ENCODE measurements at places on chromosomes 4 and X.
A peak's percentile ranks its signal among the peaks of the same experiment; 100 is the strongest.

DNA sequence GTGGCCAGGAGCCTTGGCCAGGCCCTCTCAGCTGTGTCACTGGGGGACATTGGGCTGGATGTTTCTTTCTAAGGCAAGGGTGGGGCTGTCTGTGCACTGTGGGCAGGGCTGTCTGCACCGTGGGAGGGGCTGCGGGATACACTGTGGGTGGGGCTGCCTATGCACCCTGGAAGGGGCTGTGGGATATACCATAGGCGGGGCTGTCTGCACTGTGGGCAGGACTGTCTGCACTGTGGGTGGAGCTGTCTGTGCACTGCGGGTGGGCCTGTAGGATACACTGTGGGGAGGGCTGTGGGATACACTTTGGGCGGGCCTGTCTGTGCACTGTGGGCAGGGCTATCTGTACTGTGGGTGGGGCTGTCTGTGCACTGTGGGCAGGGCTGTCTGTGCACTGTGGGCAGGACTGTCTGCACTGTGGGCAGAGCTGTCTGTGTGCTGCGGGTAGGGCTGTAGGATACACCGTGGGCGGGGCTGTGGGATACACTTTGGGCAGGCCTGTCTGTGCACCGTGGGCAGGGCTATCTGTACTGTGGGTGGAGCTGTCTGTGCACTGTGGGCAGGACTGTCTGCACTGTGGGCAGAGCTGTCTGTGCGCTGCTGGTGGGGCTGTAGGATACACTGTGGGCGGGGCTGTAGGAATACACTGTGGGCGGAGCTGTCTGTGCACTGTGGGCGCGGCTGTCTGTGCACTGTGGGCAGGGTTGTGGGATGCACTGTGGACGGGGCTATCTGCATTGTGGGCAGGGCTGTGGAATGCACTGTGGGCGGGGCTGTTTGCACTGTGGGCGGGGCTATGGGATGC lies 31.1 kb downstream of the ACOX3 start:
- no peak for DNase-seq

- no peak for DNase-seq
Measured at GRCh38 chrX:68789966-68790365, 38.9 kb upstream of the EFNB1 start.

- no peak for DNase-seq
Measured at GRCh38 chr4:184415071-184415470, 59.3 kb downstream of the IRF2 start.

GRCh38 chrX:6227935-6228334 lies 732 bp downstream of the NLGN4X start:
- no peak for DNase-seq

GRCh38 chr4:14924076-14924811 lies 78.0 kb upstream of the CPEB2 start:
- DNase-seq: no peak

DNA sequence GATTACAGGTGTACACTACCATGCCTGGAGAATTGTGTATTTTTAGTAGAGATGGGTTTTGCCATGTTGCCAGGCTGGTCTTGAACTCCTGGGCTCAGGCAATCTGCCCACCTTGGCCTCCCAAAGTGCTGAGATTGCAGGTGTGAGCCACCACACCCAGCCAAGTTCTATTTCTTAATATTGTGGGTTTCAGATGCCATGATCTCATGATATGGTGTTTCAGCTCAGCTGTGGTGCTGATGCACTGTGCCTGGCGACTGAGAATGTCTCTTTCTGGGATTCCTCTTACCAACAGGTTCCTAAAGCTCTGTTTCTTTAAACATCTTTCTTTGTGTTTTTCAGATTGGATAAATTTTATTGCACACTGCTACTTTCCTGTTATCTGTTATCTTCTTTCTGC lies 17.3 kb upstream of the NDUFC1 start:
- DNase-seq: no peak

DNA sequence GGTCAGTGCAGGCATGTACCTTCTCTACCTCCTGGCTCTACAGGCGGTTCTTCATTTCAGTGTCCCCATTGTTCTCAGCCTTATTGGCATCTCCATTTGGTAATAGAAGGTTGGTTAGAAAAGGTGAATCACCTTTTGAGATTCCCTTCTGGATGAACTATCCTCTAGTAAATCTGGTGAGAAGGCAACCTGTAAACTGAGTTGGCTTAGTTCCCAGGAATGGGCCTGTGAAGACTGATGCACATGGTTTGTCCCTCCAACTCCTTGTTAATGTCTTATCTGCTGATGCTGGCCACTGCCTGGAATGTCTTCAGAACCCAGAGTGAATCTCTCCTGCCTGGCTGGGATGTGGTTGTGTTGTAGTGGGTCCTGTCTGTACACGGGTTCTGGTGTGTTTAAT lies 143.4 kb upstream of the WDR1 start:
- DNase-seq: no peak

GRCh38 chr4:39706334-39706733 lies 8.4 kb downstream of the UBE2K start:
- DNase-seq: no peak

DNA sequence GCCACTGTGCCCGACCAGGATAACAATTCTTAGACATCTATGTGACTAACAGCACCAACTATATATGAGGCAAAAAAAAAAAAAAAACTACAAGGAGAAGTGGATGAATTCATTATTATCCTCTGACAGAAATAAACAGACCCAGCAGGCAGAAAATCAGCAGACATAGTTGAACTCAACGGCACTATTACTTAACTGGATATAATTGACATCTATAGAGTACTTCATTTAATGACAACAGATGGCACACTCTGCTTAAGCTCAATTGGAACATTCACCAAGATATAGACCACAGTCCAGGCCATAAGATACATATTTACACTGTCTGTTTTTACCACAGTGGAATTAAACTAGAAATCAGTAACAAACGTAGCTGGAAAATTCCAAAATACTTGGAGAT lies 13.3 kb downstream of the CLDN22 start:
- no peak for DNase-seq

GRCh38 chr4:69831646-69832325 lies 28.2 kb downstream of the SULT1E1 start:
- DNase-seq: no peak

- DNase-seq: no peak
Measured at GRCh38 chrX:151977009-151977408, 2.5 kb upstream of the GABRE start.

GRCh38 chr4:15003401-15003890 lies 1.2 kb downstream of the CPEB2 start:
- no peak for DNase-seq

GRCh38 chrX:136616987-136617685 lies 30.8 kb upstream of the CD40LG start:
- DNase-seq: no peak

DNA sequence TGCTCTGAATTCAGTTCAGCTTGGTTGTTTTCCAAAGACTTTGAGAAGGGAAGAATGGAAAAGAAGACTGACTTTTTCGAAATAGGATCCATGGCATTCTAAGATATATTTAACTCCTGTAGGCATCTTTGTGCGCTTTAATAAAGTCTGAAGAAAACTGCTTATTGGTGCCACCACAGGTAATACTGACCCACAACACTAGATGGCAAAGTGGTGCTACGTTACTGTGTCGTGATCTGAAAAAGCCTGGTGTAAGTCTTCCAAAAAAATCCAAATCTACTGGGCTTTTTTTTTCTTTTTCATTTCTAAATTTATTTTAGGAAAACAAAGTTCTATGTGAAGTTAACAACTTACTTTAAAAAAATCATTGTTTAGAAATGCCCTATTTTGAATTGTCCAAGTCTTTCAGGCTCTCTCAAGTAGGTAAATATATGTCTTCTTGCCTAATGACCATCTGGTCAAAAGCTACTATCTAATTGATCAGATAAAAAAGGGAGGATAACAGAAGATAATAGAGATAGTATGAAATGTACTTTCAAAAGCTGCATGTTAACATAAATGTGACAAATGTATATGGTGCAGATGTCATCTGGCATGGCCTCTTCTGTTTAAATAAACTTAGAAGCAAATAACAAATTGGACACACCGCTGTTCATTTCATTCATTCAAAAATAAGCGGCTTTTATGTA lies 47.0 kb upstream of the MID1IP1 start:
- DNase-seq: no peak

- no peak for DNase-seq
Measured at GRCh38 chrX:54695231-54695630, 102.8 kb downstream of the ITIH6 start.

- DNase-seq: no peak
Measured at GRCh38 chr4:94338681-94339351, 3.8 kb downstream of the HPGDS start.

GRCh38 chr4:6971536-6972374 lies 62.1 kb downstream of the TBC1D14 start:
- DNase-seq: no peak

- DNase-seq: no peak
Measured at GRCh38 chr4:99723612-99724011, 66.0 kb upstream of the C4orf54 start.

DNA sequence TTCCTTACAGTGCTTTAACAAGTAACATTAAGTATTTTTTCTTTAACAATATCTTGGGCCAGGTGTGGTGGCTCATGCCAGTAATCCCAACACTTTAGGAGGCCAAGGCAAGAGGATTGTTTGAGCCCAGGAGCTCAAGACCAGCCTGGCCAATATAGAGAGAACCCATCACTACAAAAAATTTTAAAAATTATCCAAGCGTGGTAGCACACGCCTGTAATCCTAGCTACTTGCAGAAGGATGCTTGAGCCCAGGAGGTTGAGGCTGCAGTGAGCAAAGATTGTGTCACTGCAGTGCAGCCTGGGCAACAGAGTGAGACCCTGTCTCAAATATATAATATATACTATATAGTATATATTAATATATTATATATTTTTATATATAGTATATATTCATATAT lies 162.2 kb downstream of the ZNF674 start:
- DNase-seq: no peak

DNA sequence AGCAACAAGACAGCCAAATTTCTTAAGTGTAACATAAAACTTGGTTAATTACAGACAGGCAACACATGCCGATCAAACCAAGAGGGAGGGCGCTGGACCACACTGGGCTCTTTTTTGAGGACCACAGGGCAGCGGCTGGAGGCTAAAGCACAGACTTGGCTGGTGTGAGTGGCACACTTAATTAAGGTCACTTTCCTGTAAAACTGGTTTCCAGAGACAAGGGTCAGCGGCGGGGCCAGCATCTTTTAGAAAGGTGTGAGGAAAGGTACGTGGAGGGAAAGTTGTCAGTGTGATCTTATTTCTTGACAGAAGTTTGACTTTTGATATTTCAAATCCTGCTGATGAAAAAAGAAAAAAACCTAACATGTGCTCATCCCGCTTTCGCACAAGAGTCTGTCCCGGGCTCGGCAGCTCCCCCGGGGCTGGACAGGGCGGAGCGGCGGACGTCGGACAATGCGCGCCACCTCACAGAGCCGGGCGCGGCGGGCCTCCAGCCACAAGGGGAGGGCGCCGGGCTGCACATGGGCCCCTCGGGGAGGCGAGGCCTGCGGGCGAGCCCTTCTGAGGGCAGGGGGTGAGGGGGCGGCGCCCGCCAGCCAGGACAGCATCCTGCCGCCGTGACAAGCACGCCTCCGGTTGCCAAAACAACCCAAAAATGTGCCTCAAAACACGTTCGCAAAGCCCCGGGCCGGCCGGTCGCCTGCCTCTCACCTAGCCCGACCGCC lies 660 bp upstream of the HSPA4L start:
- DNase-seq: peak; percentile 5

- no peak for DNase-seq
Measured at GRCh38 chr4:17797808-17798207, 12.7 kb downstream of the DCAF16 start.

GRCh38 chrX:10310511-10310910 lies 153.7 kb downstream of the CLCN4 start:
- DNase-seq: no peak

GRCh38 chrX:42140320-42140719 lies 217.0 kb upstream of the CASK start:
- DNase-seq: no peak

DNA sequence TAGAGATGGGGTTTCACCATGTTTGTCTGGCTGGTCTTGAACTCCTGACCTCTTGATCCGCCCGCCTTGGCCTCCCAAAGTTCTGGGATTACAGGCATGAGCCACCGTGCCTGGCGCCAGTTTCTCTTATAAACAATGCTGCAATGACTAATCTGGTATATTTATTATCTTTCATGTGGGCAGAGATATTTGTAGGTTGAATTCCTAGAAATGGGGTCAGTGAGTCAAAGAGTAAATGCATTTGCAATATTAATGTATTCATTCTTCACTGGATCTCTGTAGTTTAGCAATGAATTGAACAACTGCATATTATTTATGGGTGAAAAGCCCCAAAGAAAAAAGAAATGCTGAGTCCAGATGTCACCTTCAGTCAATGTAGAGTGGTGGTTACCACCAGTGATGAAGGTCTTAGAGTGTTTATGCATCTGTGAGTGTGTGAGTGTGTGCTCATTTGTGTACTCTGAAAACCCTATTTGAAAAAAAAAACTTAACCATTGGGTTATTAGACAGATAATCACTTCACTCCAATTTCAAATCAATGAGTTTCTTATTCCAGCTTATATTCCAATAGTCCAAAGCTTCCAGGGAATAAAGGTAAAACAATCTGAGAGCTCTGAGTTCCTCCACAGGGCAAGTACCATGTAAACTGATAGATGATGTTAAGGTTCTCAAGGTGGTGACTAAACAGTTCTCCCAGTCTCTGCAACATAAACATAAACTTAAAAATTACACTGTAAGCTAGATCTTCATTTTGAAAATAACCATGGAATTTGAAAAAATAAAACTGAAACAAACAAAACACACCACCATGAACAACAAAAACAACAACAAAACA lies 22.6 kb upstream of the CD38 start:
- DNase-seq: no peak

- no peak for DNase-seq
Measured at GRCh38 chr4:51894059-51894645, 51.2 kb downstream of the DCUN1D4 start.

- DNase-seq: peak; percentile 30
Measured at GRCh38 chrX:53312946-53313727, 31.8 kb upstream of the IQSEC2 start.

DNA sequence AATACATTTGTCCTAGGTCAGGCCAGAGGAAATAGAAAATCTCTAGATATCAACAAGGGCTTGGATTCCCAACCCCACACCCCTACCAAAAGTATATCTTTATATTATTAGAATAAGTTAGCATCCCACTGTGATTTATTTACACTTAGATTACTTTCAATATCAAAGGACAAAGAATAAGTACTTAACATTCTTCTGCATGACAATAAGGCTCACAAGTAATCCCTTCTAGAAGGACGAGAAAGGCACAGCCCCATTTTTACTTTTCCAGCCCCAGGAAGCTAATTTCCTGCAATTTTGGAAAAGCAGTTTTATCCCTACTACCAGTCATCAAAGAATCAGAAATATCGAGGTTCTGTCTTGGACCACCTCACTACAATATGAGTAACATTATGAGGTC lies 14.1 kb upstream of the SLITRK2 start:
- DNase-seq: no peak

GRCh38 chr4:40055863-40056715 lies 561 bp upstream of the N4BP2 start:
- peak; percentile 57 for DNase-seq

- DNase-seq: no peak
Measured at GRCh38 chrX:75957107-75957610, 172.1 kb upstream of the MAGEE2 start.

DNA sequence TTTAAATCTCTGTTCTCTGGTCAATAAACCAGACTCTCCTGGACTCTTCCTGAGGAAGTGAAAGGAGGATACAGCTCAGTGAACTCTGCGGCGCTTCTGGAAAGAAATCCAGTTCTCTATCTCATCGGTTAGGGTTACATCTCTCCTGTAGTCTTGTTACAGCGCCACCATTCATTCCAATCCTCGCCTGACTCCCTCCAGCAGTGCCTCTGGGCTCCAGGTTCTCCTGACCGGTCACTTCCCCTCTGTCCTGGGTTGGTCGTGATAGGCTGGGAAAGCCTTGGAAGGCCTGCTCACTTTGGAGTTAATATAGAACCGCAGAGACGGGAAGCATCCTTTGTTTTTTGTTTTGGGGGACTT lies 97.0 kb upstream of the STOX2 start:
- no peak for DNase-seq

Measured in memory B cell (primary cell).